ENCODE measurements at places on chromosomes 6 and 20.

- peak; percentile 36 for DNase-seq
Observed at GRCh38 chr20:2626853-2627541, 25.4 kb upstream of the NOP56 start.

DNA sequence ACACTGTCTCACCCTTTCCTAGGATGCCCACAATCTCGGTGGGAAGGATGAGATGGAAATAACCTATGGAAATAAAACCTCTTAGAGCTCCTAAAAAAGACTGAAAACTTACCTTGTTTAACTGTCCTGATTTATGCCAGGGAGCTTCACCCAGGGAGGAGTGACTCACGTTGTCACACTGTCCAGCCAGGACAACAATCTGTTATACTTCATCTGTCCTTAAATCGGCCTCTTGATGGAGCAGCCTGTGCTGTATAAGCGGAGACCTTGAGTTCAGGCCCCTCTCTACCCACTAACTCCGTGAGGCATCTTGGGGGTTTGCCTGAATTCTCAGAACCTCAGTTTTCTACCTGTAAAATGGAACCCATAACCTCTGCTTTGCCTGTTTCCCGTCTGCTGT, 9.2 kb upstream of the KIAA1755 start:
- no peak for DNase-seq

- no peak for DNase-seq
Observed at GRCh38 chr6:73969971-73970970, 274.3 kb downstream of the CD109 start.

- no peak for DNase-seq
Observed at GRCh38 chr6:170203212-170203611, 87.7 kb downstream of the DLL1 start.

DNA sequence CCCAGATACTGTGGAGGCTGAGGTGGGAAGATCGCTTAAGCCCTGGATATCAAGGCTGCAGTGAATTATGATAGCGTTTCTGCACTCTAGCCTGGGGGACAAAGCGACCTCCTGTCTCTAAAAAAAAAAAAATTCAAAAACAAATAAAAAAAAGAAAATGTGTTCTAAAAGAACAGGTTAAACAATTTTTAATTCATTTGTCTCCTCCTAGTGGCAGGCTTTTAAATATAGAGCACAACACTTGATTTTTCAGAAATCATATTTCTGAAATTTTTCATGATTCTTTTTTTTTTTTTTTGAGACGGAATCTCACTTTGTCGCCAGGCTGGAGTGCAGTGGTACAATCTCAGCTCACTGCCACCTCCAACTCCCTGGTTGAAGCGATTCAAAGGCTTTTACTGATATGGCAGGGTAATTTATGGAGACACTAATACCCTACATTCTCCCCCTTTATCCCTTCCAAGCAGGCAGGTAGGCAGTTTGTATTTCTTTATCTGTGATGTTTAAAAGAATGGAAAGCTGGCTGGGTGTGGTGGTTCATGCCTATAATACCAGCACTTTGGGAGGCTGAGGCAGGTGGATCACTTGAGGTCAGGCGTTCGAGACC, 8.7 kb upstream of the GTF3C6 start:
- DNase-seq, result no peak

GRCh38 chr6:155523821-155524651, 68.4 kb upstream of the NOX3 start:
- DNase-seq, result peak; percentile 49

- no peak for DNase-seq
Observed at GRCh38 chr20:5718896-5719595, 31.2 kb upstream of the SHLD1 start.

- DNase-seq, result peak; percentile 47
Observed at GRCh38 chr6:53119772-53120409, 28.8 kb downstream of the GCM1 start.

DNA sequence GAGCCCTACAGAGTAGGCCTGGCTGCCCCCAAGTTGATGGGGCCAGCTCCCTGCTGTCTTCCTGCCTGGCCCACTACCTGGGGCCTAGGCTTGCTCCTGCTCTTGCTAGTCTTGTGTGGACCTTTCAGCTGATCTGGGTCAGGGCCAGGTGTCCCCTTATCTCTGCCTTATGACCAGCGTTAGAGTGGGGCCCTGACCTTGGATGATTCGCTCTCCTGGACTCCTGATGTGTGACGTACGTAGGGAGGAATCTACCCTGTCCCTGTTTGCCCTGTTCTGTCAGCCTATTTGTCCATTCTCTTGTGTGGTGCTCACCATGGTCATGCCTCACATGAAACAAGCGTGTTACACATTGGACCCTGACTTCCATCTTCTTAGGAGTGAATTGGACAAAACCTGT, 571.8 kb downstream of the QKI start:
- DNase-seq, result no peak

- no peak for DNase-seq
Observed at GRCh38 chr20:40293740-40294139, 395.3 kb downstream of the MAFB start.

- DNase-seq, result no peak
Observed at GRCh38 chr6:28747083-28747630, 176.6 kb downstream of the TRIM27 start.

GRCh38 chr6:6569096-6569810, 19.3 kb upstream of the LY86 start:
- no peak for DNase-seq

DNA sequence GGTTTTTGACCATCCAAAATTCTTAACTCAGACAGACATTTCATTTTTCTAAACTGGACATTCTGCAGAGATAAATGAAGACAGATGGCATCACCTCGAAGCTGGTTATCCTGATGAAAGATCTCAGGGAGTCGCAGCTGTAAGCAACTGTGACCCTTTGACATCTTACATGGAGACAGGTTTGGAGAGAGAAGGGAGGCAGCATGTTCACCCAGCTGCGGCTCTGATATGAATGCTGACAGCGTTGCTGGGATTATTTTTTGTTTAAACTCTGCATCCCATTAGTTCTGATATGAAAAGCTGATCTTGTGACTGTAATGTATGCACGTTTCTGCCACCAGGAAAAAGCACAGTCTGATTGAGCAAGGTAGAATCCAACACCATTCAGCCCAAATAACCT, 89.4 kb downstream of the C6orf118 start:
- DNase-seq, result no peak

- DNase-seq, result no peak
Observed at GRCh38 chr6:111865049-111865585, 8.1 kb downstream of the FYN start.

GRCh38 chr6:57283911-57284455, 33.4 kb upstream of the PRIM2 start:
- peak; percentile 47 for DNase-seq

DNA sequence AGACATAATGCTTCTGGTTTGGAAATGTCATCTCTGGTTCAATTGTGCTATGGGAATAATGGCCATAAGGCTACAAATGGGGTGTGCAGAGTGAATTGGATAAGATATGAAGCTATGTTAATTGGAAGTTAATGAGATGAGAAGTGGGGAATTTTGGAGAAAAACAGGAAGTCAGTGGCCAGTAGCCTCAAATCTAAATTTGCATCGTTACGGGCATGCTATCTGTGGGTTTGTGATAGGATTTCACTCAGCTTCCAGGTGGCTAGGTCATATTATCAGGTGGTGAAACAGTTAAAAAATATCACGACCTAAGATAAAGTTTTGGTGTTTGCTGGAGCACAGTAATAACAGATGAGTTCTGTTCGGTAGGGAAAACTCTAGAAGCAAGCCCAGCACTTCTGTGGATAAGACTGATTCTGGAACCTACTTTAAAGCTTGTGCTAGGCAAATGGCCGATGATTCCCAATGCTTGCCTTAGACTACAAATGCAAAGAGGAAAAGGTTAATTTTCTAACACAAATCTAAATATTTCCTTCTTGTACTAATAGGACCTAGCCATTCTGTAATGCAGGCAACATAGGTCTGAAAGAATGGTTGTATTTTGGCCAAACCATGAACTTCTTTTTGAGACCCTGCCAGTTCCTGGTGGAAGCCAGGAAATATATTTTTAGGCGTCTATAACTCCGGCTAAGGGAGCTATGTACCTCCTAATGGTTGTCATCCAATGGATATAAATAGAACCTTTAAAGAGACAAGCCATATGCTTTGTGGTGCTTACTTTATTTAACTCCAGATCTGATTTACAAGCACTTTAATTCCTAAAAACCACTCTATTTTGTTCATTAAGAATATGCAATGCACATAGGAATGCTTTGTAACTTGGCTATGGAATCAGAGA, 111.0 kb downstream of the PLCB1 start:
- DNase-seq, result no peak

DNA sequence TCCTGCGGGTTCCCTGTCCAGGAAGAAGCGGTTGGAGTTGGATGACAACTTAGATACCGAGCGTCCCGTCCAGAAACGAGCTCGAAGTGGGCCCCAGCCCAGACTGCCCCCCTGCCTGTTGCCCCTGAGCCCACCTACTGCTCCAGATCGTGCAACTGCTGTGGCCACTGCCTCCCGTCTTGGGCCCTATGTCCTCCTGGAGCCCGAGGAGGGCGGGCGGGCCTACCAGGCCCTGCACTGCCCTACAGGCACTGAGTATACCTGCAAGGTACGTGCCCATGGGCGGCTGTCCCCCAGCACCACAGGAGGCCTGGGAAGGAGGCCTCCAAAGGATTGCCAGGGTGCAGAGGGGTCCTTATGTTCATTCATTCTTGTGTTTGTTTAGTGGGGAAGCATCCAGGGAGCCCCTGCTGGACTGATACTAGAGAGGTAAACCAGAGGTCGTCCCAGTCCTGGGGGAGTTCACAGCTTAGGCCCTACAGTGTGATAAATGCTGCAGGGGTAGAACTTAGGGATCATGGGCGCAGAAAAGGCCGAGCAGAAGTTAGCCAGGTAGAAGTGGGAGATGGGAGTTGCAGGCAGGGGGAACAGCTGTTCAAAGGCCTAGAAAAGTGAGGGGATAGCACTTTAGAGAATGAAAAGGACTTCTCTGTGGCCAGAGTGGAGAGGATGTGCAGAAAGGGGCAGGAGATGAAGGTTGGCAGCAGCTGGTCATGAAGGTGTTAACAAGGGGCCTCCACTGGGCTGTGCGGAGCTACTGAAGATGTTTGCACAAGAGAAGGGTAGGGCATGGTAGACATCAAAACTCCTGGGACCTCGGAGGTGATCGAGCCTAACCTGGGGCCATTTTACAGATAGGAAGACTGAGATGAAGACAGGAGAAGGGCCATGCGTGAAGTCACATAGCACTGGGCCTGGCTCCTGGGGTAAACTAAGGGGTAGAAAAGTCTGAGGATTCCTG, 7.8 kb downstream of the TRIB3 start:
- no peak for DNase-seq

DNA sequence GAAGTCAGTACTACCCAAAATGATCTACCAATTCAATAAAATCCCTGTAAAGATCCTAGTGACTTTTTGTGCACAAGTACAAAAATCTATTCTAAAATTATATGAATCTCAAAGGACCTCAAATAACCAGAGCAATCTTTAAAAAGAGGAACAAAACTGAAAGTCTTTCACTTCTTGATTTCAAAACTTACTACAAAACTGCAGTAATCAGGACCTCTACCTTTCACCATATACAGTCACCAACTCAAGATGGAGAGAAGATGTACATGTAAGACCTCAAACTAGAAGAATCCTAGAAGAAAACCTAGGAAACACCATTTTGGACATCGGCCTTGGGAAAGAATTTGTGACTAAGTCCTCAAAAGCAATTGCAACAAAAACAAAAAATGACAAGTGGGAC, 109.5 kb upstream of the CD93 start:
- no peak for DNase-seq

- no peak for DNase-seq
Observed at GRCh38 chr20:43689165-43689564, 22.3 kb downstream of the MYBL2 start.

DNA sequence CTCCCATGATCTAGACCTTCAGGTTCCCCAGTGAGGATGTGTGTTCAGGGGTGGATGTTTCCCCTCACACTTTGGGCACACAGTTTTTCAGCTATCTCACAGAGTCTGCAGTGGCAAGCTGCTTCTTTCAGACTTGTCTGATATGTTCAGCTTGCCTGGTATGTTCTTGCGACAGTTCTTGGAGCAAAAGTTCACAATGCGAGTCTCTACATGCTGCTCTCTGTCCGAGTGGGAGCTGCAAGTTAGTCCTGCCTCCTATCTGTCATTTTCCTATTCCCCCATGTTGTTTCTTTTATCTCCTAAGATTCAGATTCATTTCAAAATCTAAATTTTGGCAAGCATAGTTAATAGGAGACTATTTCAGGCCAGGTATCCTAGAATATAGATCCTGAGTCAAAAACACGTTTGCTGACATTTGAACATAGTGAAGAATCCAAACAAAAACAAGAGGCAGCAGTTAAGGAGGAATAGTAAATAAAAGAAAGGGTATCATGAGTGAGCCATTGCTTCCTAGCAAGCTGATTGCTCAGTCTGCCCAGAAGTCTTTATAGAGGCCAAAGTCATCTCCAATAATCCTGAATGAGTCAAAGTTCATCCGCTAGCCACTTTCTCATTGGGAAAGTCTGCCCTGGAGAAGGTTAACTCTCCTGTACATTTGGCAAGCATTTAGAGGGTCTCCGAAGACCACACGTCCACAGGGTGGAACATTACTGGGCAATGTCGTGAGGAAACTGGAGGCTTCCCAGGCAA, 140.2 kb upstream of the MOCS1 start:
- no peak for DNase-seq

DNA sequence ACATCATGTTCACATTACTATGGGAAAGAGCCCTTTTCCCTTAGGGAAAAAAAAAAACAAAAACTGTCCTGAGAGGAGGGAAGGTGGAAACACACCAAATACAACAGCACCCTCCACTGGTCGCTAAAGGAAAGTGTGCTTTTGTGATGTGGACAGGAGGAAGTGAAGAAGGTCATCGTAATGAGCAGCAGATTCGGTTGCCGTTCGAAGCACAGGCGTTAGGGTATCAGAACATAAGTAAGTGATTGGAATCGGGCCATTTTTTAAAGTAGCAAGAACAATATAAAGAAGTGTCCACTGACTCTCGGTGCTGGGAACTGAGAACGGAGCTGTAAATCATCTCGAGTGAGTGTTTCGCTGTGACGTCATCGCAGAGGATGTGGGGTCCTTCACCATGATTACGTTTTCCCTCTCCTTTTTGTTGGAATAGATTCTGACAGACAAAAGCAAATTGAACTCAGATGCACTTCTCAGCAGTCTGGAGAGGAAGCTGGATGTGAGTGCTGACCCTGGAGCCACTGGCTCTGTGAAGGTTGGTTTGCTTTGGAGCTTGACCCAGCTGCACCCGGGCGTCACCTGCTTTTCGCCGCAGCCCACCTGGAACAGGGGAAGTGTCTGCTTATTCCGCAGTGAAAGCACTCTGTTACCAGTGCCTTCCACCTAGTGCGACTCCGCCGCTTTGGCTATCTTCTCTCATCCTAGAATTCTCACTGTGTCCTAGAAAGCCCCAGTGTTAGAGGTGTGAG, 203.6 kb upstream of the GMDS start:
- peak; percentile 58 for DNase-seq

GRCh38 chr6:71079677-71080076, 122.8 kb upstream of the B3GAT2 start:
- DNase-seq, result no peak

Measured in GM04504 (cell line).